ENCODE measurements at places on chromosomes 6 and 20.

GRCh38 chr20:48793776-48794175 is 34.0 kb downstream of the PREX1 start:
- DNase-seq, result no peak

GRCh38 chr20:38152175-38152620 is 12.9 kb downstream of the TGM2 start:
- no peak for DNase-seq

- peak; percentile 42 for DNase-seq
Measured at GRCh38 chr6:106223300-106223930, 102.1 kb downstream of the ATG5 start.

- no peak for DNase-seq
Measured at GRCh38 chr6:53464483-53464882, 80.4 kb downstream of the GCLC start.

- no peak for DNase-seq
Measured at GRCh38 chr20:32484225-32484957, 100.7 kb downstream of the NOL4L start.

DNA sequence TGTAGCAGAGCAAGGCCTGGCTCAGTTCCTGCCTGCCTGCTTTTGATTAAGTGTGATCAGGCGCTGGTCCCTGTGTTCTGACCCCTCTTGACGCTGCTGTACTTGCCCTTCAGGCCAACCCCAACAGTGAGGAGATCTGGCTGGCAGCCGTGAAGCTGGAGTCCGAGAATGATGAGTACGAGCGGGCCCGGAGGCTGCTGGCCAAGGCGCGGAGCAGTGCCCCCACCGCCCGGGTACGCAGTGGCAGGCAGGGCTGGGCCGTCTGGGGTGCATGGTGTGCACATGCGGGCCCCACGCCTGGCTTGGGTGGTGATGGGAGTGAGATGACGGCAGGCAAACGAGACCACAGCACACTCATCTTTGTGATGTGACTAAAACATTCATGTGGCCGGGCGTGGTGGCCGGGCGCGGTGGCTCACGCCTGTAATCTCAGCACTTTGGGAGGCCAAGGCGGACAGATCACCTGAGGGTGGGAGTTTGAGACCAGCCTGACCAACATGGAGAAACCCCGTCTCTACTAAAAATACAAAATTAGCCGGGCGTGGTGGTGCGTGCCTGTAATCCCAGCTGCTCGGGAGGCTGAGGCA is 10.1 kb upstream of the C20orf204 start:
- DNase-seq, result no peak

DNA sequence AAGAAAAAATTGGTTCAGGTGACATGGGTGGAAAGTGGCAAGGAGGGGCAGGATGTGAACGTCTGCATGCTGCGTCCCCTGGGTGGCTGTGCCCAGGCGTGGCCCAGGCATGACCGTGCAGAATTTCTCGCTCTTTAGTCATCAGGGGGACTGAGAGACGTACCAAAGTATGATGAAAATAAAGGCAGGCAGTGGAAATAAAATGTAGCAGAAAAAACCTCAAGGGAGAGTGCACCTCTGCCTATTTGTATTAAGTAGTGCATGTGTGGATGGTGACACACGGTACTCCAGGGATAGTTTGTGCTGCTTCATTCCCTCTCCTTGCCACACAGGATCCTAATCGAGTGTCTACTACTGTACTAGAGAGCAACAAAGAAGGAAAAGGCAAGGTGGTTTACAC is 81.1 kb downstream of the ATP9A start:
- no peak for DNase-seq

- DNase-seq, result no peak
Measured at GRCh38 chr20:46323557-46323956, 15.3 kb upstream of the CDH22 start.

- no peak for DNase-seq
Measured at GRCh38 chr20:37475252-37475651, 45.8 kb upstream of the NNAT start.

DNA sequence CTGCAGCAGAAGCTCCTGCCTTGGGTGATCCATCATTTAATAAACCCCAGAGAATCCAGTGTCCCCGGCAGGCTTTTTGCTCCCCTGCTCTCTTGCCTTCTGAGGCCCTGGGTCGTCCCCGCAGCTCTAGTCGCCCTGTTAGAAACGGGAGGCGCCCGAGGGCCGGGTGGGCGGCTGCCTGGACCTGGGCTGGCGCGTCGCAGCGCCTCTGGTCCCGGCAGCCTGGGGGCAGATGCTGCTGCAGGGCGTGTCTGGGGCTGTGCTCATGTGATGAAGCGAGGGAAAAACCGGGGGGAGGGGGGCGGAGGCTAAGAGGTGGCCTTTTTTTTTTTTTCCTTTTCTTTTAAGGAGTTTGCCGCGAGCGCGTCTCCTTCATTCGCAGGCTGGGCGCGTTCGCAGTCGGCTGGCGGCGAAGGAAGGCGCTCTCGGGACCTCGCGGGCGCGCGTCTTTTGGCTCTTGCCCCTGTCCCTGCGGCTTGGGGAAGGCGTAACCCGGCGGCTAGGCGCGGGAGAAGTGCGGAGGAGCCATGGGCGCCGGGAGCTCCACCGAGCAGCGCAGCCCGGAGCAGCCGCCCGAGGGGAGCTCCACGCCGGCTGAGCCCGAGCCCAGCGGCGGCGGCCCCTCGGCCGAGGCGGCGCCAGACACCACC is 394 bp downstream of the AKAP12 start:
- peak; percentile 44 for DNase-seq

- DNase-seq, result no peak
Measured at GRCh38 chr6:130371921-130372420, 6.2 kb downstream of the TMEM200A start.

DNA sequence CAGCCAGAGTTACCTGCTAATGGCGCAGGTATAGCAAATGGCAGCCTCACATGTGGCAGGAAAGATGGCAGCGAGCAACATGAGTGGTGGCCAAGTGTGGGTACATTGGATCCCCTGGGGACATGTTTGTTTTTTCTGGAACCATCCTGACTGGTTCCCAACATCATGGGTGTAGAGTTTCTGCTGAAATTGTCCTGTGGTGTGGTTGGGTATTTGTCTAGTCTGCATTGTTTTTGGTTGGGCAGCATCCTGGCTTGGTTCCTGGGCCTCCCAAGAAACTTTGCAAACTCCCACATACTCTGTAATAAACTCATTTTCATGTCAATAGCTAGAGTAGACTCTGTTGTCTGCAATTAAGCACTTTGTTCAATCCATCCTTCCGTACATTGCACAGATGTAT is 282.6 kb downstream of the CDC5L start:
- DNase-seq, result no peak

DNA sequence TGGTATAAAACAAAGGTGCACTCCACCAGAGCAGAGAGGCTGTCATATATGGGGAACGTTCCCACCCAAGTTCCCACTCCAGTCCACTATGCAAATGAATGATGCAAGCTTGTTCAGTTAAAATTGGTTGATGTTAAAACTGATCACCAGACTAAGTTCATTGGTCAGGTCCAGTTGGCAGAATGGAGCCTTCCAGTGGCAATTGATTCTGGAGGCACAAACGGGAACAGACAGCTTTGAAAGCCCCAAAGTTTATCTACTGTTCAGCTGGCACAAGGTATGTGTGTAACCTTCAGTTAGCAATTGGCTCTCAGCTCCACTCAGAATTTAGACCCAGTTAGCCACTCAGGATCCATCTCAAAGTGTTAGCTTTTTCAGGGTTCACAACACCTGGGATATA is 119.4 kb upstream of the CEP85L start:
- DNase-seq, result no peak

GRCh38 chr6:113755449-113756289 is 101.5 kb upstream of the MARCKS start:
- DNase-seq, result no peak

DNA sequence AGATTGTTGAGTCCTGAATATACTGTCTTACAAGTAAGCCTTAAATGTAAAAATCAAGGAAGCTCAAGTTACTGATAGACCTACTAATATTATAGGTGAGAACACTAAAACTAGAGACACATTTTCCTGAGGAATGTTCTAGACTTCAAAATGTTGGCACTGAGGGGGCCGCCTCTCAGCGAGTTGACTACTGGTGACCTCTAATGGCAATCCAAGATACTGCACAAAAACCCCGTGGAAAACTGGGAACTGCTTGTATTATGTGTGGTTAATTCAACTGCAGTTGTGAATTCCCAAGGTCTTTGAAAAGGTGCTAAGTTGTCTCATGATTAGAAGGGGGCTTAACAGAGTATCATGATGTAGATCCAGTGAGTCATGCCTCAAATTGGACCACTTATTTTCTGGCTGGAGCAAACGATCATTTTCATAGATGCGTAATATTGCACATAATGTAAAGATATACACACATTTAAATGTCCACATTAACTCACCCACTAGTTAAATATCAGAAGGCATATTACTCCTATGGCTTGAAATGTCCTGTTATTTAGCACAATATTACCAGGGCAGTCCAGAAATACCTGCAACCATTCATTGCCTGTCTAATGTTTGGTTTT is 336.2 kb downstream of the FOXA2 start:
- no peak for DNase-seq

- DNase-seq, result no peak
Measured at GRCh38 chr6:84344005-84344404, 116.6 kb upstream of the CEP162 start.

Measured in activated CD4-positive, alpha-beta T cell treated with anti-CD3 and anti-CD28 coated beads for 24 hours (primary cell).